Retinal pigment epithelial cell (primary cell): ENCODE measurements at places on chromosomes 1 and 21.

DNA sequence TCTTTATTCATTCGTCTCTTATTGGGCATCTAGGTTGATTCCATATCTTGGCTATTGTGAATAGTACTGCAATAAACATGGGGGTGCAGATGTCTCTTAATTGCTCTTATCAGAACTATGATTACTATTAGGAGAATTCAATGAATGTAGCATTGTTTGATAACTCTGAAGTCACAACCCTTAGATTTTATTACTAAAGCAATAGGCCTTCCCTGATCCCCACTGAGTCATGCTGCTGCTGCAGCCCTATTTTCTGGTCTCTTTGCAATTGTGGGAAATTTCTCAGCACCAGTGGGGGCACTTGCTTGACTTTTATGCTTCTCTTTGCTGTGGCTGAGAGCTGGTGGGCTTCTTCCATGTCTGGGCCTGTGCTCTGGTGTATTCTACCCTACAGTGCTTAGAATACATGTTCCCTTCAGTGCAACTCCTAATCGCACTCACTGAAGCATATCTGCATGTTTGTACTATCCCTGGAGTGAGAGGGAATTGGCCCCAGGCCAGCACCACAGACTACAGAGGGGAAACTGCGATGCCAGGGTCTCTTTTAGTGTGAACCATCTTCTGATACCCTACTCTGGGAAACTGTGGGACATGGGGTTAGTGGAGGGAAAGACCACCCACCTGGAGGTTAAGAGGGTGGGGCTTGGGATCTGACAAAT lies 52.2 kb upstream of the ROR1 start:
- no peak for DNase-seq

- DNase-seq = no peak
These were observed 403.9 kb downstream of the PCP4 start for GRCh38 chr21:40271164-40271563.

GRCh38 chr1:77594366-77595112 lies 87.9 kb downstream of the ZZZ3 start:
- no peak for DNase-seq

GRCh38 chr1:110513511-110513910 lies 5.5 kb downstream of the KCNA10 start:
- no peak for DNase-seq

DNA sequence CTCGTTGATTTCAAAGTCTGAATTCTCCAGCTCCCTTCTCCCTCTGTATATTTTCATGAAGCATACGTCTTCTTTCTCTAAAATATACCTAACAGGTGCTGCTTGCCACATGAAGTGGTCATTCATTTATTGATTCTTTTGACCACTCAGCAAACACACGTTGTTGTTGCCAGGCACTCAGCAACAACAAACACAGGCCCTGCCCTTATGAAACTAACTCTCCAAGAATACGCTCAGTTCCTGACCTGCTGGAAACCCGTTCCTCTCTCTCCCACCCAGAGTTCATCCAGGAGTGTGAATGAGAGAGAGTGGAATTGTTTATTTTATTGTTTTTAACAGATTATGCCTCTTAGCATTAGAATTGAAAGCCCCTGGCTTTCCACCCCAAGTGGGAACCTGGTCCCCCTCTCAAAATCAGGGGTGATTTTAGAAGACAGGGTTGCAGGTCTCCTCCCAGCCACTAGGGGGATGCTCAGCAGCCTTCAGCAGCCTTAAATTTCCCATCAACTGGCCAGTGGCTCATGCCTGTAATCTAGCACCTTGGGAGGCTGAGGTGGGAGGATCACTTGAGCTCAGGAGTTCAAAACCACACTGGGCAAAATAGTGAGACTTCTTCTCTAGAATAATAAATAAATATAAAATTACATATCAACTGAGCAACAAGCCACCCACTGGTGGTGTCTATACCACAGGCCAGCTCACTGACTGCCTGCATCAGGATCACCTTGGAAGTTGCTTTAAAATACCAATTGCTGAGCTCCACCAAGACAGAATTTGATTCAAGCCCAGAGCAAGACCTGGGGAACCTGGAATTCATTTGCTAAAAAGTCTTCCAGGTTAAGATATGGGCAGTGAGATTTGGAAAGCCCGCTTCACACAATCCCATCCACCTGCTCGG lies 181.0 kb upstream of the KLHDC7A start:
- no peak for DNase-seq

- no peak for DNase-seq
These were observed 51.2 kb upstream of the ADAM30 start for GRCh38 chr1:119947468-119947867.

DNA sequence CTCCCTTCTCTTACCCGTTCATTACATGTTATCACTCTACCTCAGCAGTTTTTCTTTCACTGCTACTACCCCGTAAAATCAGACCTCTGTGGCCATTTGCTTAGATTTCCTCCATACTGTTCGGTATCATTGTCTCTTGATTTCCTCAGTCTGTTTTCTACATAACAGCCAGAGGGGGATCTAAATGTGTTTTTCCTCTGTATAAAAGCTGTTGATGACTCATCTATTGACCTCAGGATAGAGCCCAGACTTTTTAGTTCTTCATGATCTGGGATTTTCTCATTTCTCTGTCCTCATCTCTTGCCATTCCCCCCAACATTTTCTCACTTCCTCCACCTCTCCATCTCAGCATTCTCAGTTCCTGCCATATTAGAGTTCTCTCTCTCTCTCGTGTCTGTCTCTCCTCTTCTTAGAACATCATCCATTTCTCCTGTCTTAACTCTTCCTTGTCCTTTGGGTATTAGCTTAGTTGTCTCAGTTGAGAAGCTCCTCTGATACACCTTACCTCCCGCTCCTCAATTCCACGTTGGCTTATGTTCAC lies 10.5 kb downstream of the OTUD3 start:
- no peak for DNase-seq

DNA sequence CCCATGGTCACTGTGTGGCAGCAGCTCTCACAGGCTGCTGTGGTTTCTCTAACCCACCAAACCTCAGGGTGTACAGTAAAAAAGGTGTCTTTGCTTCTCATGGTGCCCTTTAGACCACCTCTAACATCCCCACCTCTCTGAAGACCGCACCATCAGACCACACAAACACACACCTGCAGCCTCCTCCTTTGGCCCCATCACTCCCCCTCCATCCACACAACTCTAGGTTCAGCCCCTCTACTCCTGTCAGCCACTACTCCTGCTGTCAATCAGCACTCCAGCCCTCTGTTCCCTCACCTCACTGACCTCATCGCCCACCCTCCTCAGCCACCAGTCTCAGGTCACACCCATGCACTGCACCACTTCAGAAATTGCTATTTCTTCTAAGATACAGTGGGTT lies 7.5 kb downstream of the ZNF692 start:
- no peak for DNase-seq

DNA sequence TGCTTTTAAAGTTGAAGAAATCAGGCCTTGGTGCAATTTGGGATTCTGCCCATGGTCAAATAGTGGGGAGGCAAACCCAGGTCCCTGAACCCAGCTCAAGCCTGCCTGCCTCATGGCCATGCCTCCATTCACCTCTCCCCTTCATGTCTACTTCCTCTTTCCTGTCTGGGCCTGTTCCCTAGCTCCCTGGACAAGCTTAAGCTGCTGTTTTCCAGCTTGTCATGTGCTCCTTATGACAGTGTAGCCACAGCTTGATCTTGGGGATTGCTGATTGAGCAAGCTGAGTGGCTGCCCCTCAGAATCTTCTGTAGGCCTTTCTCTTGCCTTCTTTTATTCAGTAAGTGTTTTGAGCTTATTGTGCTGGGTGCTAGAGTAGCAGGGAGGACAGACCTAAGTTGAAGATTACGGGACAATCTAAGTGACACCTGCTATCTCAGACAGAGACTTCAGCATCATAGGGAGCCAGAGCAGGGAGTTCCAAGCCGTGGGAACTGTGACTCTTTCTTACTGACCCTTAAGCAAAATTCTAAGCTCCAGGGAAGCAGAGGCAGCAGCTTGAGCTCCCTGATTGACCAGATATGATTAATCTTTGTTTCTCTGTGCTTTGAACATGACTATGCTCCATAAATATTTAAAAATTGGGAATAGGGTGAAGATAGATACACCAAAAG lies 520 bp upstream of the MR1 start:
- peak; percentile 61 for DNase-seq
